ENCODE measurements at places on chromosomes 7 and 10. TPM values are rescaled to one million over a fixed set of nuclear protein-coding genes. Genes with fewer than 3 reads are reported as not detected.

Gene CFAP69
- 0.44 TPM for total RNA-seq

Gene OR2A5
- not detected for total RNA-seq

Gene VDAC2
- total RNA-seq, result 200 TPM

- no peak for DNase-seq
Measured at GRCh38 chr7:2880874-2881533, 36.9 kb upstream of the GNA12 start.

DNA sequence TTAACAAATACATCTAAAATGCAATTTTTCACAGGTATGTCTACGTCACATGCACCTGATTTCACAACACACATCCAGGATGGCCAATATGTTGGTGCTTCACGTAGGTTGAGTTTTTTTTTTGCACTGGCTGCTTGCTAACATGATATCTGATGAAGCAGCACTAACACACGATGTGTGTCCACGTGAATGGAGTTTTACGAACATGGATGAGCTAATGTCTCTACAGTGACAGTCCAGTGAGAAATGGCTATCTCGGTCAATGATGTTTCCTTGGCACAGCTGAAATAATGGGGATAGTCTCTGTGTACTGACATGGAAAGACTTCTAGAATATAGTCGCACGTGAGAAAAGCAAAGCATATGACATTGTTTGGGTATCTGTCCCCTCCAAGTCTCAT lies 563.9 kb upstream of the ADARB2 start:
- DNase-seq, result no peak

- DNase-seq, result peak; percentile 61
Measured at GRCh38 chr10:69895759-69896158, 94.1 kb downstream of the COL13A1 start.

GRCh38 chr10:1299041-1299726 lies 243.0 kb downstream of the WDR37 start:
- no peak for DNase-seq

DNA sequence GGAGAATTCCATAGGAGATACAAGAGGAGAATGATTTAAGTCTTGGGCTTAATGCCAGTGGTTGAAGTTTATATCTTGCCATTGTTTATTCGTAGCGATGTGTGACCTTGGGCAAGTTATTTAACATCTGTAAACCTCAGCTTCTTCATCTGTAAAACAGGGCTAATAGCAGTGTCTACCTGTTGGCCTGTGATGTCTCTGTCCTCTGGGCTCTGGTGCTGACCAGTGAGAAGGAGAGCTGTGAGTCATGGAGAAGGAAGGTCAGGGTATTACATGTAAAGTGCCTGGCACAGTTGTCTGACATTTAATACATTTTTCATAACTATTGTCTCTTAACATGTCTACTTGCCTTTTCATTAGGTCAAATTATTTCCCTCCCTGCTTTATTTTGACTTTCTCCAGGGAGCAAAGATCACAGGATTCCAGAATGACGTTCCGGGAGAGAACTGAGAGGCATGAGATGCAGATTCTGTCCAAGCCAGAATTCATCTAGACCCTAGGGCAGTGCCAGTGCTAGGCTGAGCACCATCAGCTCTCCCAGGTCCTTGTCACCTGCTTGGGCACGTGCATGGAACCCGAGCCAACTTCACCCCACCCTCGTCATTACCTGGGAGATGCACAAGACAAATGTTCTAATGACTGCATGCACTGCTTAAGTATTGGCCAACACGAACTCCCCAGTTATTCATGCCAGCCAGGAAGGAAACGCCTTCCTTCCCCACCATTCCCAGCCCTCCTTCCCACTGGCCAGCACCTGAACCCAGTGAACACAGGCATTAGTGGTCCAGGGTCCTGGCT lies 187.9 kb downstream of the DPY19L1 start:
- DNase-seq, result peak; percentile 17
